ENCODE measurements at places on chromosomes 2 and 18.

DNA sequence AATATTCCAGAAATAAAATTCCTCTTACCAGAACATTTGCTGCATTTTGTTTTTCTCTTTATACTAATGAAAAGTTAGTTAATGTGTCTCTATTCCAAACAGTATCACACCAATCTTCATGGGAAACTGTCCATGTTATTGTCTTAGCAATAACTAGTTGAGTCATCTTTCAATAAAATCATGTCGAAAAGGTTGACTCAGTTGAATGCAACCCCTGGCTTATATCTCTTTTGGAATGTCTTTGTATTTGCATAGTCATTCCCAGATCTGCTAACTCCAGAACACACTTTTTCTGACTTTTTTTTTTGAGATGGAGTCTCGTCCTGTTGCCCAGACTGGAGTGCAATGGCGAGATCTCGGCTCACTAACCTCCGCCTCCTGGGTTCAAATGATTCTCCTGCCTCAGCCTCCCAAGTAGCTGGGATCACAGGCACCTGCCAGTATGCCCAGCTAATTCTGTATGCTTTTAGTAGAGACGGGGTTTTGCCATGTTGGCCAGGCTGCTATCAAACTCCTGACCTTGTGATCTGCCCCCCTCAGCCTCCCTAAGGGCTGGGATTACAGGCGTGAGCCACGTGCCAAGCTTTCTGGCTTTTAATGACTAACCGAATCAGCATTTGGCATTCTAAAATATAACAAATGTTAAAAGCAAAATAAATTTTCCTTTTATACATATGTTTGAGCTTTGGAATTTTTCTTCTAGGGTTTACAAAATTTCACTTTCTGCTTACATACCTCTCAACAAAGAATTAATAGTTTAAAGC is 133.2 kb upstream of the GULP1 start:
- DNase-seq, result no peak

DNA sequence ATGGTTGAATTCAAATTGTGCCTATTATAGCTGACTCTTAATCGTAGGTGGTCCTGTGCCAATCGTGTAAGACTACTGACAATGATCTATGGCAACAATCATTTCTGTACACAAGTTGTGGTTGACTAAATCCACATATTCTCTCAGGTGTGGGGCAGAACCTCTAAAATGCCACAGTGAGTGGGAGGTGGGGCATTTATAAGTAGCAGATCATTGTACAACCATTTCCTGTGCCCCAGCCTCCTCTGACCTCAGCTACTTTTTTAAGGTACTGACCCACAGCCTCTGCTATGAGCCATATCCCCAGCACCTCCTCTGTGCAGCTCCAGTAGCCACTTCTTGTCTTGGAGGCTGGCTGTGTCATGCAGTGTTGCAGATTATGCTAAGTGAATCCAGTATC is 48.6 kb upstream of the RAPH1 start:
- DNase-seq, result no peak

DNA sequence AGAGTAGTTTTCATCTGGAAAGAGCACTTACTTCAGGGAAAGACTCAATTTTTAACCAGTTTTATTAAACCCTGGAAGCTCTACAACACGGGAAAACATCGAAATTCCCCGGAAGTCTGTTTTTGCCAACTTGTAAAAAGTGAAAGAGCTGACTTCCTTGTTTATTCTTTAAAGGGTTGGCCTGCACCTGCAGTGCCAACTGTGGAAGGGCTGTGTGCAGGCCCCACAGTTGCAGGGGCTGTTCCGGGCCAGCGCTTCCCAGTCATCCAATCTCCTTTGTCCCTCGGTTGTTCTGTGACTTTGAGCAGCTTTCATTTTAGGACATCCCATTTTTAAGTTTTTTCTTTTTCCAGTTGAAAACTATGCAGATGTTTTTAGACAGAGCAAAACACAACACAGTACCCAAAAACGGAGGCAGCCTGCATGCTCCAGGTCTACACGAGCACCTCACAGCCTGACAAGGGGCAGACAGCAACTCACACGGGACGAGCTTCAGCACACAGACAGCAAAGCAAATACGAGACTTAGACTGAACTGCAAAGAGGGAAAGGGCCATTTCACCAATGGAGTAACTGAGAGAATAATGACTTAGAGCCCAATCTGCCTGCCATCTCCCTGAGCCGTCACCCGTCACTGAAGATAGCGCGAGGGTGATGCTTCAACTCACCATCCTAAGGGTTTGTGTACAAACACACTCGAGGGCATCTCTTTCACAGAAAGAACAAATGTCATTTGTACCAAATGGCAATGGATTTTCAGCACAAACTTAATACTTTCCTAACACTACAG is 70.6 kb downstream of the EMILIN2 start:
- no peak for DNase-seq

DNA sequence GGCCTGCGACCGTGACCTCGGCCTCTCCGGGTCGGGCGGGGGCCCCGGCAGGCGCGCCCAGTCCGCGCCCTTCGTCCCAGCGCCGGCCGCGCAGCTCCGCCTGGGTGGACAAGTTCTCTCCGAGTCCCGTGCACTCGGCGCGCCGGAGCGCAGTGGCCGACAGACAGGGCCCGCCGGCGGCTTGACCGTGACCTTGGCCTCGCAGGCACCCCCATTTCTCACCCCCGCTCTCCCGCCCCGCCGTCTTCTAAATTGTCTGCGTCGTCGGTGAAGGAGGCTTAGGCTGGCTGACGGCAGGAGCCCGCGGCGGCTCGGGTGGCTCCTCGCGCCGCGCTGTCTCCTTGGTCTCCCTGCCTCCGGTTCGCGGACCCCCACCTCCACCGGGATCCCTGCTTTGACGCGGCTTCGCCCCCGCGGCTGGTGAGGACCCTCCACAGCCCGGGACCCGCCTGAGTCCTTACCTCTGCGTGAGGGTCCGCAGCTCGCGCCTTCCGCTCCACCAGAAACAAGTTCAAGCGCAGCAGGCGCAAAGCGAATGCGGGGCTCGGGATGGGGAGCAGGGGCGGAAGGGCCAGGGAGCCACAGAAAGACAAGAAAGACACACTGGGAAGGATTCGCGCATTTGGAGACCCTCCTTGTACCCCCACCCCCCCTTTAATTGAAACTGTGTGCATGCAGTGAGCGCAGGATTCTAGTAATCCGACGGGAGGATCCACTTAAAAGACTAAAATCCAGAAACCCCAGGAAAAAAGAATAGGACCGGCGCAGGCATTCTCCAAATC is 4.0 kb downstream of the PTGR3 start:
- DNase-seq, result no peak

DNA sequence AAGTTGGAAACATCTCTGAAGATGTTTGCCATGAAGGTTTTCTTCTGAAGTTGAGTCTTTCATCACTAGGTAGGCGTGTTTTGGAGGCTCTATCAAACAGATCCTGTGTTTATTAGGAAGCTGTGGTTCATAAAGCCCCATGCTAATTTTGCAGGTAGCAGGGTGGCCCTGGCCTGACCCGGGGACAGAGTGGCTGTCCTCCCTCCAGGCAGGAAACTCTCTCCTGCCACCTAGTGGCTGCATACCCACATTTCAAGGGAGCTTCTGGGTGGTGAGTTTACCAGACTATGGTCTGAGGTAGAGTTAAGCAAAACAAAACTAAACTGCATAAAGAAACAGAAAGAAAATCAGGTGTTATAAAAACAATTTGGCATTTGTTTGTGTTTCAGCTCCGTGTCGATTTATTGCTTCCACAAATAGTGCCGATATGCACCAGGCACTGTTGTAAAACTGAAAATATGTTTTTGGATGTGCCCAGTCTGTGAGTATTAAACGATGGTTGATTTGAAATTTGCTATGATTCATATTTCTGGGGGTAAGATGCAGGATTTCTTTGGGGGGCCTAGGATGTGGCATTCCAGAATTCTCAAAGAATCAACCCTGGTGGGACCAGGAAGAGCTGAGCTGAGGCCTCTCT is 26.0 kb upstream of the IL37 start:
- DNase-seq, result peak; percentile 77

DNA sequence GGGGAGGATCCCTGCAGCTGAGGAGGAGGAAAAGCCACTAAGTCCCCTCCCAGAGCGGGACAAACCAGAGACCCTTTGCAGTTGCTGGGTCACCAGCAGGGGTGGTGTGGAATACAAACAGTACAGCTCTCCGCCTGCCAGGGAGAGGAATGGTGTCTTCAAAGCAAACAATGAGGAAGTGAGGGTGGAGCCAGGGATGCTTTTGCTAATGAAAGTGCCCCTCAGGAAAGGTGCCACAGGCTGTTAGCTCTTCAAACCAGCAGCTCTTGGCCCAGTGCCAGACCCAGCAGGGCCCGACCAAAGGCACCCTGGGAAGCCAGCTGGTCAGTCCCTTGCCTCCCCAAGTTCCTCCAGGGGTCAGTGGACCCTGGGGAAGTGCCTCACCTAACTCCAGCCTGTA is 102.8 kb downstream of the HIBCH start:
- no peak for DNase-seq

GRCh38 chr18:8969639-8970390 is 132.7 kb upstream of the NDUFV2 start:
- DNase-seq, result no peak

DNA sequence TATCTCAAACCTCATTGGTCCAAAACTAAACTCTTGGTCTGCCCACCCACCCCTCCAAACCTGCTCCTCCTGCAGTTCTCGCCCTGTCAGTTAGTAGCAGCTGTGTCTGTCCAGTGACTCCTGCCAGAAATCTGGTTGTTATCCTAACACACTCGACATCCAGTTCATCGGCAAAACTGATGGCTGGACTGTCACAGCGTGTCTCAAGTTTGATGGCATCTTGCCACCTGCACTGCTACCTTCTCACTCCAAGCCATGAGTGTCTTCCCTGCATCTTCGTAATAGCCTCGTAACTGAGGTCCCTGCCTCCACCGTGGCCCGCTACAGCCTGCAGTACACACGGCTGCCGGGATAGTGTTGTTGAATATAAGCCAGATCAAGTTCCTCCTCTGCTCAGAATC is 470.1 kb upstream of the RAB12 start:
- DNase-seq, result no peak

GRCh38 chr2:60359569-60359968 is 193.9 kb downstream of the BCL11A start:
- DNase-seq, result no peak

GRCh38 chr18:8912348-8913326 is 189.9 kb upstream of the NDUFV2 start:
- no peak for DNase-seq

DNA sequence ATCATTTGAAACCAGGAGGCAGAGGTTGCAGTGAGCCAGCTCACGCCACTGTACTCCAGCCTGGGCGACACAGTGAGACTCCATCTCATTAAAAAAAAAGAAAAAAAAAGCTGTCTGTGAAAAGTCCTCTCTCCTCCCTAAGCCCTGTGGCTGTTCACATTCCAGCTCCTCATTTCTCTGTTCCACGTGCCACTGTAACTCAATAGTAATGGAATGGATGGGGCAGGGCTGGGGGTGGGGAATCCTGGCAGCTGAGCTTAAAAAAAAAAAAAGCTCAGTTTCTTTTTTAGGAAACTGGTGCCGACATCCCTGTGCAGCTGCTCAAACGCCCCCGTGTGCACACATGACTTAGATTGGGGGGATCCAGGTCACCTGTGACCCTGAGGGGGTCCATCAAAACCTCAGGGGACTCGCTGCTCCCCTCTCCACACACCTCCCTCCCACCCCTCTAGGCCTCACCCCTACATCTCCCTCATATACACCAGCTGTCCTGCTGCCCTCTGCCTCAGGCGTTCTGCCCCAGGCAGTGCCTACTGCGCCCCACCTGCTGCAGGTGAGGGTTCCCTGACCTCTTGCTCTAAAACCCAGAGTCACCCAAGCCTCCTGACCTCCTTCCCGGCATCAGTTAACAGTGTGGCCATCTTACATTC is 255.4 kb downstream of the AGAP1 start:
- DNase-seq, result no peak

DNA sequence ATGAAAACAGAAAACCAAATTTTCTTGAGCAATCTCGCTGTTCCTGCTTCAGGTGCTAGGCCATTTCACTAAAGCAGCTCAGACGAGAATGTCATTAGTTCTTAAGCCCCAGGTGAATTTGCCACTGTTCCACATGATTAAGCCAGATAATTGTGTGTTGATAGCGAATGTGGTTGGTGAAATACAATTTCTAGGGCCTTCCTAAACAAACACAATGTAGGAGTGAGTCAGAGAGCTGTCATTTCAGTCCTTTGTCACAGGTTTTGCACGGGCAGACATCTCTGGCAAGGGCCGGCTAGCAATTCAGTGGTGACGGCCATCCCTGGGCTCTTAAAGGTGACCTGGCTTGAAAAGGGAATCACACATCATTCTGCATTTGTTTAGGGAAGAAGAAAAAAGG is 170.7 kb downstream of the TMEM182 start:
- no peak for DNase-seq

DNA sequence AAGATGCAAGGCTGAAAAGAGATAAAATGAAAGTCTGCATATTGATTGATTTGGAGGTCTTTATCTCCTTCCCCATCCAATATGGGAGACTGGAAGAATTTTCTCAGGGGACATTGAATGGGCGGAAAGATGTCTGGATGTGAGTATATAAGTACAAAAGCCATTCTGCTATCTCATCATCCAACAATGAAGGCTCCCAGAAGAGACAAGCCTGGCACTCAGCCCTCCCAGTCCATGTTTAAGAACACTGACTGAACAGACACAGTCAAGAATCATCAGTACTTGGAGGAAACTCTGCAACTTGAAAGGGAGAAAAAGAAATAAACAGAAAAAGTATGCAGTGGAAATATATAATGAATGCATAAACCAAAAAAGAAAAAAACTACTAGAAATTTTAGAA is 80.9 kb downstream of the PTRHD1 start:
- DNase-seq, result no peak

- DNase-seq, result no peak
Measured at GRCh38 chr2:36564377-36564930, 33.5 kb downstream of the FEZ2 start.

- no peak for DNase-seq
Measured at GRCh38 chr2:124122340-124122739, 97.3 kb downstream of the CNTNAP5 start.

GRCh38 chr18:78977637-78978348 is 1.8 kb upstream of the SALL3 start:
- DNase-seq, result no peak

- DNase-seq, result peak; percentile 3
Measured at GRCh38 chr2:147449323-147449991, 395.4 kb upstream of the ACVR2A start.

GRCh38 chr2:39431592-39432316 is 5.3 kb downstream of the MAP4K3 start:
- no peak for DNase-seq

DNA sequence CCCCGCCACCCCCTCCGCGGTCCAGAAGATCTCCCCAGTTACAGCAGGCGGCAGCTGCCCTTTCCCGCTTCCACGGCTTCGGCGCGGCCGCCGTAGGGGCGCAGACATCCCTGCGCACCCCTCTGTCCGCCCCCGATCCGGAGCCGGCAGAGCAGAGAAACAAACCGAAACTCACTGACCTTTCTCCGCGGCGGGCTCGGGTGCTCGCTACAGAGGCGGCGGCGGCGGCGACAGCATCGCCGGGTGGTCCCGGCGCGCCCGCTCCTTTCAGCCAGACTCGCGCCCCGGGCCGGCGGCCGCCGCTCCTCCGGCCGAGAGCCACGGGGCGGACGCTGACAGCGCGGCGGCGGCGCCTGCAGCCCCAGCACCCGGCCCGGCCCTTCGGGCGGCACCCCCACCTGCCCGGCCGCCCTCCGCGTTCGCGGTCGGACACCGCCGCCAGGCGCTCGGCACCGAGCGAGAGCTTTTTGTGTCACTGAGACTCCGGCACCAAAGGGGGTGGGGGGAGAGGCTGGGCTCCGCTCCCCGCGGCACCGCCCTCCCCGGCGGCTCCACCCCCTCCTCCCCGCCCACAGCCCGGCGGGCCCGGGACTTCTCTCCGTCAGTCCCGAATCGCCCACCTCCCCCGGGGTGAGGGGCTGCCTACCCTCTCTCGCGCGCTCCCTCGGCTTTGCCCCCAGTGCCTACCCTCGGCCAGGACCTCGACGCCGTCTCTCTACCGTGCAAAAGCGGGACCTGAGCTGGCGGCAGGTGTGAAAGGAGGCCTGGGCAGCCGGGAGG is 1.4 kb upstream of the RNF152 start:
- DNase-seq, result peak; percentile 51
